ENCODE measurements at places on chromosomes 6 and 20.

GRCh38 chr6:69792292-69792691 lies 4.5 kb downstream of the LMBRD1 start:
- DNase-seq, result no peak

GRCh38 chr6:87572883-87573282 lies 16.9 kb downstream of the RARS2 start:
- DNase-seq, result no peak

GRCh38 chr6:6806844-6807518 lies 218.5 kb downstream of the LY86 start:
- DNase-seq, result no peak

- no peak for DNase-seq
These were observed 20.7 kb downstream of the NKX2-4 start for GRCh38 chr20:21376626-21377025.

DNA sequence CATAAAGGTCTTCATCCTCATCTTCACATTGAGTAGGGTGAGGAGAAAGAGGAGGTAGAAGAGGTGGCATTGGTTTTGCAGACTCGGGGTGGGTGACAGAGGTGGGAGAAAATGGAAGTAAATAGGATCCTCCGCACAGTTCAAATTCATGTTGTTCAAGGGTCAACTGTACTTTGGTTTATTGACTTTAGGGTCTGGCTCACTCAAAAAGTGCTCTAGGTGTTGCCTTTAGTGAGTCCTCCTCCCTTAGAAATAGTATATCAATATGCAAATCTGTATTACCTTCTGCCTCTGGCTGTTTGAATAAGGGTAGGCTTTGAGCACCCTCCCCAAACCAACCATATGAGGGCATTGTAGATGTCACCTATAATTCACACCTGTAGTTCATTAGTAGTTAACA lies 54.7 kb downstream of the KIF6 start:
- no peak for DNase-seq

- no peak for DNase-seq
These were observed 28.8 kb downstream of the FERMT1 start for GRCh38 chr20:6094063-6094462.

DNA sequence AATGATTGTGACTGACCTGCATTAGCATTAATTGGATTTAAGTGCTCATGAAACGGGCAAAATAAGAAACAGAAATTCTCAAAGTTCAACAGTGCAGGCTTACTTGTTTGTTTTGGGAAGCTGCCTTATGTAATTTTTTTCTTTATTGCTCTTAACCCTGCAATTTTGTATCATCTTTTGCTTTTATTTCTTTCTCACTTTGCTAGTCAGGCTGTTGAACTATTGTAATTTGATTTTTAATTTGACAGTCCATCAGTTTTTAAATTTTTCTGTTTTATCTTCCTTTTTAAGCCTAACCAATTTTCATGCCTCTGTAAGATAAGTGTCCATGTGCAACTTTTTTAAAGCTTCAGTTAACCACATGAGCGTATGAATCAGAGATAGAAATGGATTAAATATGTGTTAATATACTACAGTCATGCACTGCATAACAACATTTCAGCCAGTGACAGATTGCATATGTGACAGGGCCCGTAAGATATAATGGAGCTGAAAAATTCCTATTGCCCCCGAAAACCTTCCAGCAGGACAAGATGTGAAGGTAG lies 44.6 kb downstream of the PEX7 start:
- DNase-seq, result no peak
